ENCODE measurements at places on chromosomes 12 and 14.

- no peak for DNase-seq
These were observed 48.9 kb downstream of the AMN start for GRCh38 chr14:102971314-102971713.

DNA sequence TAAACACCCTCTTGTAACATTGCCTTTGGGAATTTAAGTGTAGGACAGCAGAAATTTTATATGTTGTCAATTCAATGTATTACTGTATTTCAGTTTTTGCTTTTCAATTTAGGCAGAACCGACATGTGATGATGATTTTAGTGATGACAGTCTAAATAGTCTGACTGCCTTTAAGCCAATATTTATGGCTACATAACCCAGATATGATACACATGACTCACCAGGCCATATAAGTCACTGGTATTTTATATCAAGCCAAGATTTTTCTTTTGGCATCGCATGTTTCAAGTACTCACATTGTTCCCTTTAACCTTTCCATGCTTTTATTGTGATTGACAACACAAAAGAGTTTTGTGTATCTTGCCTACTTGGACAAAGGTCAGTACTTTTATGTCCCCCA lies 13.6 kb upstream of the PPM1A start:
- no peak for DNase-seq

DNA sequence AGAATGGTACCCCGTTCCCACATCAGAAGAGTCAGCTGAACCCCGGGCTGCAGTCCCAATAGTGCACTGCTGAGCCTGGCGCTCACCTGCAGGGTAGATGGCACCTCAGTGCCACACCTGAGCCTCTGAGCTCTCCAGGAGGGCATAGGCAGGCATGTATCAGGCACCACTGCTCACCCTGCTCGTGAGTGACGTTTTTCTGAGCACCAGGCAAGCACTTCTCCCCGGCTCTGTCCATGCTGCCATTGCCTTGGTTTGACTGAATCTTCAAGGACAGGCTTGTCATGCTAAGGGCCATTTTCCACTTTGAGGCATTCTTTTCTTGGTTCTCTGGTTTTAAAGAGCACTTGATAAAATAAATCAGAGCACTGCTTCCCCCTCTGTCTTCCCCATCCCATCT lies 161.6 kb upstream of the PRMT8 start:
- DNase-seq, result no peak

GRCh38 chr12:122732611-122733010 lies 2.0 kb upstream of the HCAR1 start:
- DNase-seq, result no peak

GRCh38 chr12:119446459-119446858 lies 111.9 kb downstream of the CCDC60 start:
- no peak for DNase-seq

DNA sequence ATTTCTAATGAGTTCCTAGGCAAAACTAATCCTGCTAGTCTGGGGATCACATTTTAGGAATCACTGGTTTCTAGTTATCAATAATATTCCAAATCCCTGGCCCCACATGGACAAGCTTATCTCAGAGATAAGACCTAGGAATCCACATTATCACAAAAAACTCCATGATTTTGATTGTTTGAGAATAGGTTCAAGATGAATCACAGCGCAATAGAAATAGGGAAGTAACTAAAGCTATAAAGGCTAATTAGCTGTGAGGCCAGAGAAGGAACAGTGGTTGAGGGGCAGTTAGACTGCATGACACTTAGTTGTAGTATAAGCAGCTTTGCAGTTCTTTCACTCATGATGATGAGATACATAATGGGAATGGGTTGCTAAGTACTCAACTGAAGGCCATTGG lies 13.1 kb upstream of the ATP5F1B start:
- no peak for DNase-seq

DNA sequence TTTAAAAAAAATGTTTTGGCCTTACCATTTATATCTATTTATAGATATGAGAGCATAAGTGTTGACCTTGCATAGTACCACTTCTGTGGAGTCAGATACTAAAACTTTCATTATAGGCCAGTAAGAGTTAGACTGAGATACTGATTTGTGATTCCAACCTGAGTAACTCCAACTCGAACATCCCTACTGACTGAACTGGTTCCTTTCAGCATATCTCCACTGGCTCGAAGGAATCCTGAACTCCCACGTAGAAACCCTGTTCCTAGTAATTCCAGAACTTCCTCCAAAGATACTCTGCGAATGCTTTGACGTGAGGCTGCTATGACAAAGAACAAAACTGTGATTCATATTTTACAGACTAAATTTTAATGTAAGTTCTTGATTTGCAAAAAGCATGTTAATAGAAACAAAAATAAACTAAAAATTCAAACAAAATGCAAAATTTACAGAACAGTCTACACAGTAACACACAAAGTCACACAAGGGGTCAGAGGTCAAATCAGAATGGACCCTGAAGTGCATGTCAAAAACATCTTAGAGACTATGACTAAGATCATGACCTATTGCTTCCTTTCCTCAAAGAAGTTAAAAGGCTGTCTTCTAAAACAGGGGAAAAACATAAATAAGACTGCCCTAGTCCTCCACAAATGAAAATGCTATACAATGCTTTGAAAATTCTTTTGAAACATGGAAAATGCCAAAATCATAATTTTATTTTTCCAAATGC lies 31.5 kb downstream of the HEATR5A start:
- no peak for DNase-seq

DNA sequence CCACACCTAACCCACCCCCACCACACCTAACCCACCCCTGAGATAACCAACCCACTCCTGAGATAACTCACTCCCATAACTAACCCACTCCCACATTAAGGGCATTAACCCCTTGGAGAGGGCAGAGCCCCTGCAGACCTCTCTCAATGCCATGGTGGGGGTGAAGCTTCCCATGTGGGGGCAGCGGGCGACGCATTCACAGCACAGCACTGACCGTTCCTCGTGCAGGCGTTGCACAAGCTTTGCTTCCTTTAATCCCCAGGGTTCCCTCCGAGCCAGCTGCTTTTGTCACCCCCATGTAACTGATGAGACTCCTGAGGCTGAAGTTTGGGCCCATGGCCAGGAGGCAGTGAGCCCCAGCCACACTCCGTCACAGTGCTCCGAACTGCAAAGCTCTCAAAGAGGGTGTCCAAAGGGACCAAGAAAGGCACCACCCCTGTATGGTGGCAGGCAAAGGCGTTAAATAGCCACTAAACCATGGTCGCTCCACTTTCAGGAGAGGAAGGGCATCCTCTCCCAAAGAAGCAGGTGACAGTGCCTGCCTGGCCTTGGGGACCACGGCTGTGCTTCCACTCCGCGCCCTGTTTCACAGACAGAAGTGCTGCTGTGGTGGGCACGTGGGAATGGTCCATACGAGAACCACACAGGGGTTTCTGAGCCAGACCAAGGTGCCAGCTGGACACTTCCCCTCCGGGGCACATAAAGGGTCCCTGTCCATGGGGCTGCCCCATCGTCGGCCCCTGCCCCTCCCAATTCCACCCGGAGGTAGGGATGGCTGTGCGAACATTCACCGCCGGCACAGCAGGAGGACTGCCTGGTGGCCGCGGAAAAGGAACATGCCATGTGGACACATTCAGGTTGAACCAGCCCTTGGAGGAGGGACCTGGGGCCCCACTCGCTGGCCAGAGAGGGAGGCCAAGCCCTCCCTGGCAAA lies 28.3 kb downstream of the GALNT9 start:
- DNase-seq, result no peak

DNA sequence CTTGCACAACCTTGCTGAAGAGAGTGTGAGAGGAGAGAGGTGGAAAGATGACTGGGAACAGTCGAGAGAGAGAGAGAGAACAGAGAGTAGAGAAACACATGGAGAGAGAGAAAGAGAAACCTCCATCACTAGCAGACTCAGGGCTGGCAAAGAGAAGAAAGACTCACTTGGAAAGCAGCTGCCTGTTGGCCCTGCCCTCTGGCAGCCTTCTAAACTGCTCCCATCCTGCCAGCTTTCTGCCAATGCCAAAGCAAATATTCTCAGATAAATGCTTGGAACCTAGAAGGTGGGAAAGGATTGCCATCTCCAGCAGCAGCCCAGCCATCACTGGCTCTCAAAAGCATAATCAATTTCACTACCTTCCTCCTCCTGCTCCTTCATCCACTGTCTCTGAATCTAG lies 107.9 kb upstream of the WSCD2 start:
- DNase-seq, result no peak

- no peak for DNase-seq
These were observed 4.0 kb downstream of the STON2 start for GRCh38 chr14:81396113-81396512.

DNA sequence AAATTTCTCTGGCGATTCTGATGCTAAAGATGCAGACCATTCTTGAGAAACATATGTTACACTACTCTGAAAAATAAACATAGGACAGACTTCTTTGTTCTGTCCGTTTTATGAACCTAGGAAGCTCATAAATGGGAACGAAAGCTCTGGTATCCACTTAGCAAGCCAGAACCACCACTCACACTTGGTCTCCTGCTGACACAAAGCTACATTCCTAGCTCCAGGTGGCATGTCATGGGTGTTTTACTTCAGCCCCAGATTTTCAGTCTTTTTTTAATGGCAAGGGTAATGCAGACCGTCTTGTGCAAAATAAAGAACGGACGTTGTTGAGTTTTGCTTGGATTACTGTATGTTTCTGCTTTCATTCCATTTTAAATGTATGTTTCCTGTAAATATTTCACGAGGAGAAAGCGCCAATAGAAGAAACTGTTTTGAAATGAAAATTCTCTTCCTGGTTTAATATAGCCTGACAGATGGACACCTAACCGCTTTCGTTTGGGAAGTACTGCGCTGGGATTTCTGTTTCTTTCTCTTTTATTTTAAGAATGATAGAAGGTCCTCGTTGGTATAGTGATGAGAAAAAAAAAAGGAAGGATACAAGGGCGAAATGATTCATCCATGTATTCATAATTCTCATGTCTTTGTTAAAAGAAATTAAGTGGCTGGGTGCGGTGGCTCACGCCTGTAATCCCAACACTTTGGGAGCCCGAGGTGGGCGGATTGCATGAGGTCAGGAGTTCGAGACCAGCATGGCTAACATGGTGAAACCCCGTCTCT lies 871 bp upstream of the COQ5 start:
- DNase-seq, result no peak

- no peak for DNase-seq
These were observed 28.3 kb upstream of the STRAP start for GRCh38 chr12:15853877-15854276.

- no peak for DNase-seq
These were observed 76.5 kb upstream of the AMIGO2 start for GRCh38 chr12:47156167-47156736.

DNA sequence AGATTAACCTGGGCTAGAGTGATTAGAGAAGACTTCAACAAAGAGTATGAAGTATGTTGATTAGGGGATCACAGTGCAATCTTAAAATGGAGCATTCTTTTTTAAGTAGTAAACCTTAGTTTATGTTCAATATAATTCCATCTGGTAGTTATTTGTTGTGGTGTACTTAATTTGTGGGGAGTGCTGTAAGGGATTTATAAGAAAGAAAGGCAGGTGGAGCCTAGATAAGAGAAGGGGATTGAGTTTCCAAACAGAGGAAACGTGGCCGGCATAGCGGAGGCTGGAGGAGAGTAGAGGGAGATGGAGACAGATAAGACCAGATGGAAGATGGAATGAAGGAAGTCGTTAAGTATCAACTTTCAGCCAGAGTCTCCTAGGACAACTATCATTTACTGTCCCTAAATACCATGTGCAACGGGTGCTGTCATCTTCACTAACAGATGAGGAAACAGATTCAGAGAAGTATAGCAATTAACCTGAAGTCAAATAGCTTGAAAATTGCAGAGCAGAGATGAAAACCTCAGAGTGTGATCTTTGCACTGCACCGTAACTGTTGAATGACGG lies 38.1 kb downstream of the GOLGA5 start:
- DNase-seq, result no peak

- DNase-seq, result no peak
These were observed 212.4 kb downstream of the EGLN3 start for GRCh38 chr14:33738491-33738890.

Measured in amniotic stem cell (primary cell).